Right kidney (tissue), 9 donors: ENCODE measurements at places on chromosomes 11 and 22.

DNA sequence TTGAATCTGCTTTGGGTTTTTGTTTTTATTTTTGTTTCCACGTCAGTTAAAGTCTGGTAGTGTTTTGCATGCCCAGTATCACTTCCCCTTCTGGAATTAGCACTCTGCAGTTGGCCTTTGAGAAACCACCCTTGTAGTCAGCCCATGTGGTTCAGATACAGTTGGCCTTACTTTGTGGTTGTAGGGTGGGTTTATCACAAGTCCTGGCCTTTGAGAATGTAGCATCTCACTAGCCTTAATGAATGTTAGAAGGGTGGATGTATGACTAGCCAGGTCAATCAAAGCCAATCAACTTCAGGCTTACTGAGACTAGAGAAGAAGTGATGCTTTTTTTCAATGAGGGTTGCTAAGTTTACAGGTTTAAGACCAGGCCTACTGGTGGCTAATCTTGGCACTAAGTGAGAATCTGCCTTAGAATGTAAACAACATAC, 19.8 kb downstream of the ARL14EP start:
- no peak for DNase-seq

DNA sequence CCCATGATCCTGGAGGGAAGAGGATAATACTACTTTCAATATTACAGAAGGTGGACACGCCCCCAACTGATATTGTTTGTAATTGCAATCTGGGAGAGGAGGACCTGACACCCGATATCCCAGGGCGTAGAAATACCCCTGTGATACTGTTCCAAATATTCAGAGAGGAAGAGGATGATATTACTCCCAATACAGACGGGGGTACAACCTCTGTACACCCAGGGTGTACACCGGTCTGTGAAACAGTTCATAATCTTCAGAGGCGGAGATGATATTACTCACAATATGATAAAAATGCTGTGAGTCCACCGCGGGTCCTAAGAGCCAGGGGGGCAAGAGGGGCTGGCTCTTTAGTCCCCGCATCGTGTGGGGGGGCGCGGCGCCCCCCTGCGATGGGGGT, 57.2 kb upstream of the ALDH3B2 start:
- DNase-seq = no peak

DNA sequence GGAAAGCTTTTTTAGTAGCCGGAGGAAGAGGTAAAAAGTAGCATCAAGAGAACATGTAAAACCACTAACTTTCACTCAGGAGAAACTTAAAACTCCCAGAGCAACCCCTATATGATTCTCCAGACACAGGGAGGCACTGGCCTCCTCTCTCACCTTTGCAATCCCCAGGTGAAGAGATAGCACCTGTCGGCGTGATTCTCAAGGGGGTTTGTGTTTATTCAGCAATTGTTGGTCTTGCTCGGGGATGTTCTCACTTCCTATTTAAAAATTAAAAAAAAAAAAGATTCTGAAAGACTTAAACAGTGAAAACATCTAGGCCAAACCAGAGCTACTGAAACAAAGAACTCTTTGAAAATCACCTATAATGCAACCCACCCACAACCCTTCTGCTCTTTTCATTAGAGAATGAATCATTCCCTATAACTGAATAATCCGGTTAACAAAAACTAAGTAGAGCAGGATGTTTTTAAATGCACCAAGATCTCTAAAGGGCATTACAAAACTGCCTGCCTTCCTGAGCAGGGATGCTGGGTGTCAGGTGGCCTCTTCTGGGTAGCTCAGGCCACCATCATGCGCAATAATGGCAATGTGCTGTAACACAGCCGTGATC, 24.9 kb downstream of the DHCR7 start:
- DNase-seq = no peak

DNA sequence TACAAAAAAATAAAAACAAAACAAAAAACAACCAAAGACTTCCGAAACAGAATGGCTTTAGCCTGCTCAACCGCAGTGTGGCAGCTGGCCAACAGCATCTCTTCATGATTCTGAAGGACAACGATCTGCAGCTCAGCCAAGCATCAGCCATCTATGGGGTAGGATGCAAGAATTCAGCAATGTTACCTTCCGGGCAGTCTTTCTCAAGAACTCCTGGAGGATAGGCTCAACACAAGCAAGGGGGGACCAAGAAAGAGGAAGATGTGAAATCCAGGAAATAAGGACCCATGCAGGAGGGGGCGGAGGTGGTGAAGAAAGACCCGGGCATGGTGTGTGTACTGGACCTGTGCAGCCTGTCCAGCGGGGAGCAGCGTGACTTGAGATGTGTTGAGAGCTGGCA, 3.5 kb upstream of the TSPO start:
- DNase-seq = no peak

DNA sequence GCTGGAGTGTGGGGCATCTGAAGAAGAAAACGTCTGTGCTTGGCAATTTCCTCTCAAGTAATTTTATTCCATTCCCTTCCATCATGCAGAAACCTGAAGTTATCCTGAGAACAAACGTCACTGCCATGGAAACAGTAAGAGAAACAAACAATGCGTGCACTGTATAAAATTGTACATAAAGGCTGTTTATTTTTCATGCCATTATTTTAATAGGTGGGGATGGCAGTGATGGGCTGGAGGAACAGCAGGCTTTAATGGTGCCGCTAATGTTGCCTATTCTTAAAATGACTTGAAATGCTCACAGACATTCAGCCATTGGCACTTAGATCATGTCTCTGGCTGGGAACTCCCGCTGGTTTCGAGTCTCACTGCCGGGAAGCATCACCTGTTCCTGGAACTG, 7.5 kb upstream of the SEZ6L start:
- DNase-seq = no peak

GRCh38 chr11:72970557-72971118, 156.4 kb downstream of the ATG16L2 start:
- DNase-seq = no peak

GRCh38 chr11:103055221-103055890, 36.6 kb downstream of the DCUN1D5 start:
- DNase-seq = no peak

DNA sequence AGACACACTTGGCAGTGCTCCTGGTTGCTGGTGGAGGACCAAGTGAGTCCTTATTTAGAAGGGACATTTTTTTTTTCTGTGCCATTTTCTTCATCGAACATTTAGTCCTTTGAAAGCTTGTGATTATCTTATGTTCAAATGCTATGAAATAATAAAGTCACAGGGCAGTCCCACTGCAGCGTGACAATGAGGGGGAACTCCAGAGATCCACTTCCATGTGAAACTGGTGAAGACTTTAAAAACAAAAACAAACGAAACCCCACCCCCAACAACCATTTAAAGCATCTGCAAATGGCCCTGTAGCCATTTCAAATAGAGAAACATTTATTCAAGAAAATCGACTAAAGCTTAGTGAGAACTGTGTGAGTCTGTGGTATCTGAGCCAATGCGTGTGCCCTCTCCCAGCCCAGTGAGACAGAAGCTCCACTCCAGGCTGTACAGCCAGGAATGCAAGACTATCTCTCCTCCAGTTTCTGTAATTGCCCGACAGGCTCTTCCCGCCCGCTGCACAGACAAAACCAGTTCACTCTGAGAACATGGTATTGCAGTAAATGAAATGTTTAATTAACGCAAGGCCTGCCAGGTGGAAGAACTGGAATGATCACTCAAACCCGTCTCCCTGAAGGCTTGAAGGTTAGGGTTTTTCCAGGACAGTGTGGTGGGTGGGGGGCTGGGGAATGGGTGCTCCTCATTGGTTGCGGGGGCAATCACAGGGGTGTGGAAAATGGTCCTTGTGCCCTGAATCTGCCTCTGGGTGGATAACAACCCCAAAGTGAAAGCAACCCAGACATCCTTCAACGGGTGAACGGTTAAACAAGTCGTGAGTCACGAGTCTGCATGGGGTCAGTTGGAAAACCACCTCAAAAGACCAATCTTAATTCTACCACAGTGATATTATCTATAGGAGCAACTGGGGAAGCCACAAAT, 8.4 kb downstream of the KRTAP5-6 start:
- no peak for DNase-seq

GRCh38 chr11:119908573-119908904, 179.5 kb upstream of the NECTIN1 start:
- DNase-seq = no peak

DNA sequence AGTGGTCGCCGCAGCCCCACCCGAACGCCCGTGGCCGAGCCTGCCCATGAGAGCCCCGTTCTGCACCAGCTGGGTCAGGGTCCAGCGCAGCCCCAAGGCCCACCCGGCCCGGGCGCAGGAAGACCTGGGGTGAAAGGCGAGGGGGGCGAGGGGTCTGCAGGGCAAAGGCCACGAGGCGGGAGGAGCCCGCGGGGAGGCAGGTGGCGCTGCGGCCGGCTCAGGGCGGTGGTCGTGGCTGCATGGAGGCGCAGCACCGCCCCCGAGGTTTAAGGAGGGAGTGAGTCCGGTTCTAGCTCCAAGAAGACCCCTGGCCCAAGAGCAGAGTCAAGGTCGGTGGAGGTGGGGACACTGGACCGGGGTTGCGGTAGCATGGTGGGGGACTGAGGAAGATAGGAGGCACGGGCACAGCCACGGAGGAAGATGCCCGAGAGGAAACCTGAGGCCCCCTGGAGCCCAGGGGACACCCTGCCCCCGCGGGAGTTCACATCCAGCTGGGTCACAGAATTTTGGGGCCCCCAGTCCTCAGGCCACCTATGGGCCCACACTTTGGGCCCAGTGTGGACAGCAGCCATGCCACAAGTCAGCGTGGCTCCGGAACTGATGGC, 514 bp upstream of the HDAC10 start:
- no peak for DNase-seq

DNA sequence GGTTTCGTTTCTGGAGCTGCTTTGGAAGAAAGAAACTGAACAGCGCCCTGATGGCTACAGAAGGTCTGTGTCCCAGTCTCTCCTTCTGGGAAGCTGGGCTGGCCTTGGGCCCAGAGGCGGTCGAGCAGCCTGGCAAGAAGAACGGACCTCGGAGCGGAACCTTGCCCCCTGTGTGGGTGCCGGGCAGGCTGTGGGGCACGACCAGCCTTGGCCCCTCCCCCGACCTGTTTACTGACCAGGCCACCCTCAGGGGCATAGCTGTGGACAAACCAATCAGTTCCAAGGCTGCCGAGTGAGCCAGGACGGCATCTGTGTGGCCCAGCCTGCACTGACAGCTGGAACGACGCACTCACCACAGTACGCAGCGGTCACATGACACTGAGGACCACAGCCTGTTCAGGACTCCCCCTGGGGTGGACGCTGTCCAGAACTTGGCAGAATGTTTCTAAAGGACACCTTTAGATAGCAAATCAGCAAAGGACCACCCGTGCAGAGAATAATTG, 7.2 kb downstream of the PIM3 start:
- no peak for DNase-seq

DNA sequence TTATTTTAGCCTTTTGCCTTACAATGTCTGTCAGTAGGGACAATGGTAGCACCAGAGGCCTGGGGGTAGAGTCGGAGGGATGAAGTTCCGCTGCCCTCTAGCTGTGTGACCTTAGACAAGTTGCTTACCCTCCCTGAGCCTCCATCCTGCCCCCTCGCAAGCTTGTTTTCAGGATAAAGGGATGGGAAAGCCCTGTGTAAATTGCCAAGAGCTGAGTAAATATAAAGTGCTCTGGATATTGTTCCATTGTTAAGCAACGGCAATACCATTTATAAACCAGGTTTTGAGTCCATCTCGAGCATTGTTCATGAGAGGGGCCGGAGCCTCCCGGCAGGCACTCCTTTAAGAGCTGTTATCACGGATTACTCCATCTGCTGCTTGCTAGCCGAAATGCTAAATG, 72.9 kb downstream of the ZBTB16 start:
- no peak for DNase-seq

DNA sequence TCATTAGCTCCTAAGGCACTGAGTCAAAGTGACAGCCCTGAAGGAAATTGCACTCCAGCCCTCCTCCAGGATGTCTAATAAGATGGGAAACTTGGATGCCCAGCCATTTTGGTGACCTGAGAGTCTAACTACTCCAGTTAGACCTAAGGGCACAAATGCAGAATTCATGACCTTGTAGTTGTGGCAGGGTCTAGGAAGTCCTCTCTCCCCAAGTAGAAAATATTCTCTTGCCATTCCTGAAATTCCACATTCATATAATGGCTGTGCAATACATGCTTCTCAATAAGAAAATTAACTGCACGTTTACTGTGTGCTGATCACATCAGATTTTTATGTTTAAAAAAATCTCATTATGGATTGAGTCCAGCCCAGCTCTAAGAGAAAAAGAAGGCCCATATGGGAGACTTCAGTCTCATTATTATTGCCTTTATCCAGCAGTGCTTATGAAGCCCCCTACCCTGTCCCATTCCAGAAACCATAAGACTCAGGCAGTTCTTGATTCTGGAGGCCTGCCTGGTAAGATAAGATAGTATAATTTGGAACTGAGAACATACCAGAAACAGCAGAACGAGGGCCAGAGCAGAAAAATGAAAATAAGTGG, 133.7 kb upstream of the LDLRAD3 start:
- no peak for DNase-seq
